ENCODE measurements at places on chromosomes 4 and X.

GRCh38 chrX:97538745-97539144 is 655.0 kb downstream of the RPA4 start:
- no peak for DNase-seq

DNA sequence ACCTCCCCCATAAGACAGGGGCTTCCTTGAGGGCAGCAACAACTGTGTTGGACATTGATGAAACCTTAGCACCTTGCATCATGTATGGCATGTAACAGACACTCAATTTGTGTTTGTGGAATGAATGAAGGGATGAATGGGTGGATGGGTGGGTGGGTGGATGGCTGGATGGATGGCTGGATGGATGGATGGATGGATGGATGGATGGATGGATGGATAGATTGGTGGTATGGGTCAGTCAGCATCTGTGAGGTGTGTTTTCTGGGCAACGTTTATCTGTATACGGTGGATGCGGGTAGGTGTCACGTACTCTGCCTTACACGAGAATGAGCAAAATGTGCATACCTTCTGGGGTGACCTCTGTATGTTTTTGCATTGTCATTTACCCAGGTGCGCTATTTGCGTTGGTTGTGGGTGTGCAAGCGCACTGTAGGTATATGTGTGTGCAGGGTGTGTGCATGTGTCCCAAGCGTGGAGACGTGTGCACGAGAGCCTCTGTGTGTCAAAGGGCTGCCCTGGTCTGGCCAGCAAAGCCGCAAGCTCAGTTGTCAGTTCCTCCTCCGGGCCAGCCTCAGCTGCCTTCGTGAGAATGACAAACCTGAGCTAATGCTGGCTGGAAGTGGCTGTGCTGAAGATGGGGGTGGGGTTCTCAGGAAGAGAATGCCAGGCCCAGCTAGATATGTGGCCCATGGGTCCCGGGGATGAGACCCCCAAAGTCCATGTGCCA is 26.5 kb downstream of the ELF4 start:
- DNase-seq: no peak

DNA sequence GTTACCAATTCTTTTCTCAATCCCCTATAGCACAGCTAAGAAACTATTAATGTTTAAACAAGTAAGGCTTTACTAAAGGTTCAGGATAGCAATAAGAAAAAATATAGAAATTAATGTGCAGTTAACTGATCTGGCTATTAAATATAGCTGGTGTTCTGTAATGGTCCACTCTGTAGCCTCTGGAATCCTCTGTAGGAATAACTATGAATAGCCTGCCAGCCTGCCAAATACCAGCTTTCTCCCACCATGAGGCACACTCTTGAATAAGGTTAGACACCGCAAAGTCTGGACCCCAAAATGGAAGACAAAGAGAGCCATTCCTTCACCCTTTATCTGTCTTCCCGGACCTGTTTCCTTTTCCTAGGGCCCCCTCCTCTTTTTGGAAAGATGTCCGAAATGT is 30.6 kb downstream of the CEP44 start:
- DNase-seq: no peak

- DNase-seq: no peak
Observed at GRCh38 chrX:44484607-44485146, 58.0 kb downstream of the FUNDC1 start.

DNA sequence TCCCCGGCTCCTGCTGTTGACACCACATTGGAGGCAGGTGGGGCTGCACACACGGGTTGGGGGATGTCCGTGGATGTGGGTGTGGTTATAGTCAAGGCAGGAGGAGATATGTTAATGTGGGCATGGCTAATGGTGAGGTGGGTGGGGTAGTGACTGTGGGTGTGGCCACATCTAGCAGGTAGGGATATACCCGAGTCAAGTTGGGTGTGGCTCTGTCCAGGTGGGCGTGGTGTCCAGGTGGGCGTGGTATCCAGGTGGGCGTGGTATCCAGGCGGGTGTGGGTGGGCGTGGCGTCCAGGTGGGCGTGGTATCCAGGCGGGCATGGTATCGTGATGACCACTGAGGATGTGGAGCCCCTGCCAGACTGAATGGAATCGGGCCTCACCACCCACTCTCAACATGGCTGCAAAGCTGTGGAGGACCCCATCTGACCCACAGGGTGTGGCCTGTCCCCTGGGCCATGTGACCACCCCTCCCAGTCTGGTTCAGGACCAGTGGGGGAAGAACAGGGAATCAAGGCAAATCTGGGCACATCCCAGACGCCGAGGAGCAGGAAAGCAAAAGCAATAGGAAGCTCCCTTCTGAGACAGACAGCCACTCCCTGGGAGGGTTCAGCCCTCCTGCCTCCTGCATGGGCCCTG is 21.0 kb downstream of the MAN2B2 start:
- DNase-seq: no peak

GRCh38 chrX:77962068-77962902 is 7.2 kb downstream of the PGAM4 start:
- peak; percentile 36 for DNase-seq

GRCh38 chr4:108113229-108113628 is 55.5 kb downstream of the LEF1 start:
- no peak for DNase-seq

- DNase-seq: peak; percentile 63
Observed at GRCh38 chr4:47145630-47146029, 114.3 kb downstream of the GABRB1 start.

- no peak for DNase-seq
Observed at GRCh38 chr4:24489870-24490269, 94.5 kb downstream of the DHX15 start.

- DNase-seq: no peak
Observed at GRCh38 chr4:25535701-25536473, 119.8 kb upstream of the SLC34A2 start.

GRCh38 chr4:155973639-155974475 is 20.2 kb upstream of the CTSO start:
- peak; percentile 33 for DNase-seq

- peak; percentile 85 for DNase-seq
Observed at GRCh38 chrX:49100704-49101628, 21.3 kb upstream of the WDR45 start.

DNA sequence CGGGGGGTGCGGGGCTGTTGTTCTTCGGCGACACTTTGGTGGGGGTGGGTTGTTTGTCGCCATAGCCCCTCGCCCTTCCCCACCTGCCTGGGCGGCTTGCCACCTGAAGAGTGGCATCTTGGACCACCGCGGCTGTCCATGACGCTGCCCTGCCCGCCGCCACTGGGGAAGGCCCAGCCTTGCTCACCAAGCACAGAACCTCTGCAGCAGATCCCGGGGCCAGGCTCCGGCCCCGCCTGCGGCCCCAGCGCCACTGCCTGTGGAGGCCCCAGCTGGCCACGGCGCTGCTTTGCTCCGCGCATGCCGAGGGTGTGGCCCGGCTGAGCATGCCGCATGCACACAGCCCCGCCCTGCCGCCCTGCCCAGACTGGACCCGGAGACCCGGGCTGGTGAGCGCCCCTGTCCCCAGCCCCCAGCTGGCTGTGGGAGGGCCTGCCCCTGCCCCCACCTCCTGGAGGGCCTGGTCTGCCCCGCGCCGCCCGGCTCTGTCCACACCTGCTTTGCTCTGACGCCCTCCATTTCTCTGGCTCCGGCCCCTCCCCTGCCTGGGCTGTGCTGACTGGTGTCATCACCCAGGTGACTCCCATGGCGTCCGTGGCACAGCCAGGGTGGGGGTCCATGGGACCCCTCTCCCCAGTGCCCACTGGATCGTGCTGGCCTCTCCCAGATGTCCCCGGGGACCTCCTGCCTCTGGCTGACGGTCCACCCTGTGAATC is 5.3 kb downstream of the NAT8L start:
- DNase-seq: no peak

GRCh38 chr4:88630756-88631155 is 38.5 kb downstream of the HERC3 start:
- peak; percentile 73 for DNase-seq

GRCh38 chr4:93084599-93085305 is 743.8 kb upstream of the ATOH1 start:
- no peak for DNase-seq

- DNase-seq: no peak
Observed at GRCh38 chr4:127244515-127244914, 388.2 kb upstream of the INTU start.

GRCh38 chr4:2290488-2290887 is 28.6 kb upstream of the MXD4 start:
- no peak for DNase-seq

DNA sequence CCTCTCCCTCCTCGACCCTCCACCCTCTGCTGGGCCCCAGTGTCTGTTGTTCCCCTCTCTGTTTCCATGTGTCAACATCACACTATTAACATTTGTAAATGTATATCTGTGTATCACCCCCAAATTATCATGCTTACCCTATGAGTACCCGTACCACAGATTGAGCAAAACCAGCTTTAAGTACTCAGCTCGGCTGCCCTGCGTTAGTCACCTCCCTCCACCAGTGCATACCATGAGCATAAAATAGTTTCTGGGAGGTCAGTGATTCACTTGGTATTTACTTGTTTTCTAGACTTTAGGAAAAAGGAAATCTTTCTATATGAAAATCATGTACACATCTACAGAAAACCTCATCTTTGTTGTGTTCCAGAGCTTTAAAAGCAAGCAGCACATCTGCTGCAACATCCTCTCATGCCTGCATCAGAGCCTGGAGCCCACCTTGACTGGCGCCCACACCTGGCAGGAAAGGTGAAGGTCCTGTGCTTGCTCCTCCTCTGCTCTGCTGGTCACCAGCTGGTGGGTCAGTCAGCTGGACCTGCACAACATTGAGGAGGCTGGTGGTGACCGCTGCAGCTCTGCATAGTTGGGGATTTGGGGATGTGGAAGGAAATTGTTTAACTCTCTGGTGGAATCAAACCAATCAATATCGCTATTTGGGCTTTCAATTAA is 214.4 kb upstream of the KLF3 start:
- DNase-seq: peak; percentile 39

DNA sequence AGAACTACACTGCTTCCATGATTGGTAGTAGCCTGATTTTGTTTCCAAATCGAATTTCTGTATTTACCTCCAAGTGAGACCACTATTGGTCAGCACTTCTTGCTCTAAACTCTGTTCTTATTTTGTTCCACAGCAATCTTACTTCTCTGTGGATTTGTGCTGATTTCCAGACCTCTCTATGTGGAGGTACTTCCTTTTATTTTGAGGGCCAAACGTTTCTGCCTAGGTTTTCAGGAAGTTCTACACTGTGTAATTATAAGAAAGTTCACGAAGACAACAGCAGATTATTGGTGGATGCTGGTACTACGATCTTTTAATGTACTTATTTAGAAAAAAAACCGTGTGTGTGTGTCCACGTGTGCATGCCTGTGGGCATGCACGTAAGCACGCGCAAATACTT is 46.7 kb downstream of the DTHD1 start:
- no peak for DNase-seq

DNA sequence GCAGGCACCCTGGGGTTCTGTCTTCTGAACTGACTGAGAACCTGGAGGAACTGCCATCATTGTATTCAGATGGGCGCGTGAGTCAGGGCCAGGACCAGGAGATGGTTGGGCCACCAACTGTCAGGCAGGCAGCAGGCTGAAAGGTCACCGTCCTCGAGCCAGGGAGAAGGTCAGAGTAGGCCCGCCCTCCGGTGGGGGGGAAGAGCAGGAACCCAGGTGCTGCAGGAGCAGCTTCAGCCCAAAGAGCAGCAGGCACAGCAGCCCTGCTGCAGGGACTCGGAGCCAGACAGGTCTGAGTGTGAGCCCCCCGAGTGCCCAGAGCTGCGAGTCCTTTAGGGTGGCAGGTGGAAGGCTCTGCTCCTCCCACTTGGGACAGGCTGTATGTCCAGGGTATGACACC is 26.4 kb downstream of the WFS1 start:
- DNase-seq: no peak

Measured in HCEC 1CT (cell line).